Stimulated activated CD8-positive, alpha-beta memory T cell treated with anti-CD3 and anti-CD28 coated beads, Interleukin-2, amount 100 ng/mL, for 48 hours (primary cell): ENCODE measurements at places on chromosomes 2 and 18.

DNA sequence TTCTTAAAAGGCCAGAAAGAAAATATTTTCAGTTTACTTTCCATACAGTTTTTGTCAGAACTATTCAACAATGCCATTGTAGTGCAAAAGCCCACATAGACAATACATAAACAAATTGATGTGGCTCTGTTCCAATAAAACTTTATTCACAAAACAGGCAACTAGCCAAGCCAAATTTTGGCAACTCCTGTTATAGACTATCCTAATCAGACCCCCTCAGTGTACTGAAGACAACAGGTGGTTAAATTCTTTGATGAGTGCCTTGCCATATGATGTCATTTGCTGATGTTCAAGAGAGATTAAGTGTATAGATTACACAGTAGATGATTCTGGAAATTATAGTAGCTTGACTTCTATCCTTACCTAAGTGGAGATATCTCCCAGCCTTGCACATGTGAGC lies 83.4 kb downstream of the FANCL start:
- no peak for DNase-seq

DNA sequence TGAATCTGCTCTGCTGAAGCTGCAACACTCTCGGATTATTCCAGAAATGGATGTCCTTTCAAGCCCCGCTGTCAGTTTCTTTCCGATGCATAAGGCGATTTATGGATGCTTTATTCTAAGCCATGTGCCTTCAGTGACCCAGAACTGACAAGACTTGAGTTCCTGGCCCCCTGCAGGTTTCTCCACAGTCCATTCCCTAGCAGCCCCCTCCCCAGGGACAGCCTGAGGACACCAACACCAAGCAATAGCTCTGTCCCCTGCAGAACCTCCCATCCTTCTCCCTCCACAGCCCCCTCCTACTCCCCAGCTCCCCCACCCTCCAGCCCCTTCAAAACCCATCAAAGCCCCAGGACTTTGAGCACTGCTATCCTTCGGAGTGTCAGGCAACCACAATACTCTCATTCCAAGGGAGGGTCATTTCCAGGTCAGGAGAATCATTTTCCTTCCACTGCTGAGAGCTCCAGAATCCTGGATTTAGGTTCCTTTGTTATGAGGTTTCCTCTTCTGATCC lies 24.6 kb upstream of the SPP2 start:
- no peak for DNase-seq

DNA sequence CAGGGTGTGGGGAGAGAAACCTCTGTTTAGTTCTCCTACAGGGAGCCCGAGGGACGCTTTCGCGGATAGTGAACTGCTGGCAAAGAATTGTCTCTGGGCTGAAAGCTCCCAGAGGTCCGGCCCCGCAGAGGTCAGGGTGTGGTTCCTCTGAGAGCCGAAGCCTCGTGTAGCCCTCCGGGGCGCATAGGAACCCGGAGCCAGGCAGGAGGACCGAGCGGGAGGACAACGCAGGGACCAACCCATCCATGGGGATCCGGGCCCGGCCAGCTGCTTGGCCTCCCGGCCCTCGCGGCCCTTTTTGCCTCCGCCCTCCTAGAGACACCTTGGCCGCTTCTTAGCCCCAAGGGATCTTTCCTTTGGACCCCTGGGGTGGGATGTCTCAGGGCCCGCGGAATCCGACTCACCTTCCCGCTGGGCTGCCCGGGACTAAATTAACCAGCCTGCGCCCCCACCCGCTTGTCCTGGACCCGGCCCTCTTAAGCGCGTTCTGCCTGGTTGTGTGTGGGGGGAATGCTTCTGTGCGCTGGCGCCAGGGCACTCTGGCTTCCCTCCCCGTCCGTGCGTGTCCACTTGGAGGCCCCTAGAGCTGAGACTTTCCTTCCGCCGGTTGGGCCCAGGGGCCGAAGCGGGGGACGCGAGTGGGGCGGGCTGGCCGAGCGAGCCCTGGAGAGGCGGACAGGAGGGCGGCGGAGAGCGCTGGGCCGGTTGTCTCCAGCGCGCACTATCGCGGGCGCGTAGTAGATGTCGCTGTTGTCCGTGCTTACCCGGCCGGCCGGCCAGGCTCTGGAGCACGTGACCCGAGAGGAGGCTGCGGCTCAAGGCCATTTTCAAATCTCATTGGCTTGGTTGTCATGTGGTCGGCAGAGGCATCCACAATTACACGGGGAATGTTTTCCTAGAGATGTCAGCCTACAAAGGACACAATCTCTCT lies at the start of gene HOXD10:
Gene HOXD10 (plus strand): TSS at position 896 of the 931 bp plus-strand sequence. CDS start 56 bp downstream, outside the sequence.
- DNase-seq: no peak

- DNase-seq: no peak
Measured at GRCh38 chr2:212667751-212668316, 129.2 kb upstream of the ERBB4 start.

- no peak for DNase-seq
Measured at GRCh38 chr18:10064267-10064666, 150.5 kb downstream of the VAPA start.

- DNase-seq: no peak
Measured at GRCh38 chr18:22828171-22828570, 105.0 kb upstream of the RBBP8 start.

GRCh38 chr2:88600038-88600465 lies 27.2 kb downstream of the EIF2AK3 start:
- no peak for DNase-seq

GRCh38 chr2:22397847-22398246 lies 987.1 kb upstream of the KLHL29 start:
- DNase-seq: no peak

DNA sequence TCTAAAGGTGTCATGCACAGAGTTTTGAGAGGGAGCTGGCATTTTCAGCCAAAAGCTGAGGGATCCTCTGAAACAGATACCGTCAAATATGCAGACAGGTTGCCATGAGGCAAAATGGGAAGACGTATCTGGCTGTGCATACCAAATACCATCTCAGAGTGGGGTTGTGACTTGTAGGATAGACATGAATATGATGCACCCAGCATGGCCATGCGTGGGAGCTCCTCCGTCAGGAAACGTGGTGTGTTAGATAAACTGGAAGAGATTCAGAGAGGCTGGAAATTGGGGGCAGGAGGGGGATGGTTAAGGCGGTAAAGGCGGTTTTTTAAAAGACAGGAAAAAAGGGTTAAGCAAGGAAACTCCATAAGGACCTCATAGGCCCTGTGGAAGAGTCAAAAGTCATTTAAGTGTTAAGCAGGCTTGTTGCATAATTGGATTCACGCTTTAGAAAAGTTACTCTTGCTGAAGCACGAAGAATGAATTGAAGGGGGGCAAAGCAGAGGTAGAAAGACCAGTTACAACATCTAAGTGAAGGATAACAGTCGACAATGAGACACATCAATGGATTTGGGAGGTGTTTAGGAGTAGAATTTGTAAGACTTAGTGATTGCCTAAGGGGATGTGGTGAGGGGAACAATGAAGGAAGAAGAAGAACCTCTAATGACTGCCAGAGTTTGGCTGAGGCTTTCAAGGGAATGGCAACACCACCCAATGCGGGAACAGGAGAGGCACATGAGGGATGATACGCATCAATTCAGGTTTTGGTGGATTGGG lies 139.6 kb upstream of the CTAGE1 start:
- DNase-seq: no peak

DNA sequence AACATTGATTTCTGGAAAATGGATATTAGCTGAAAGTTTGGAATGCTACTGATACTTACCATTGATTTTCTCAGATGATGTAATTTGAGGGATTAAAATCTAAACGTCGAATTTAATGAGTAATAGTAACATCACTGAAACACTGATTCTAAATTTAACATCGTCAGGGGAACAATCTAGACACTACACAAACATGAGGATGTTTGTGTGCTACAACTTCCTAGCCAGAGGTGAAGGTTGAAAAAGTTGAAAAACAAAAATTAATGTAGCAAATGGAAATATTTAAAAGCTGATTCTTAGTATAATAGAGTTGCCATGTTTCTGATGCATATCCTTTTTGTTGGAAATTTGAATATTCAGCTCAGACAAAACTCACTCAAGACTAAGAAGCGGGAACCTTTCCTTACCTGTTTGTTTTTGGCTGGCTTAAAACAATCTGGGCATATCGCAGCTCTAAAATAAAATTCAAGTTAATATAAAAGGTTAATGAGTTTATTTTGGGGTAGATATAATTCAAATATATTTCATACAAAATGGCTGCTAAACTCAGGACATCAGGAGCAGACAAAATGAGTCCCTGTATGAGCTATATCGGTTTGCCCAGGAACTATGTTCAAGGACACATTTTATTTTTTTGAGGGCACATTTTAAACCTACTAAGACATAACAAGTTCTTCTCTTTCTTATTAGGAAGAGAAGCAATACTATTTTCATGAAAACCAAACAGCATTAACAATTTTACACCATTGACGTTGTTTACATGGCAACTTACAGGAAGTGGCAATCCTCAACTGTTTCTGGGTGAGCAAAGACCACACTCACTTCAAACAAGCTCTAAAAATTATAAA lies 52.6 kb upstream of the PEX13 start:
- DNase-seq: no peak

DNA sequence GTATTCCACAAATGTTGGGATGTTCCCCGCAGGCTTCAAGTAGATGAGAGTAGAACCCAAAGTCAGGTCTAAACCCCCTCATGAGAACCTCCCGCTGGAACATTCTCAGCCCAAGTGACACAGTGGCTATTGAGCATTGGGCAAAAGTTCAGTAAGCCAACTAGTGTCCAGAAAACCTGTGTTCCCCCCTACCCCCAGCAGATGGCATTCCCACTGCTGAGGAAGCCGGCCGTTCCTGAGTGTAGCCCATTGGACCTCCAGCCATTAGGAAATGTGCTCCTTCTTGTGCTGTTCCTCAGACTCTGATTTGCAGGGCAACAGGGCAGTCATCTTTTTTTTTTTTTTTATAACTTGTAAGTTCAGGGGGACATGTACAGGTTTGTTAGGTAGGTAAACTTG lies 152.1 kb downstream of the NCK2 start:
- no peak for DNase-seq

- no peak for DNase-seq
Measured at GRCh38 chr2:232937278-232937906, 67.3 kb downstream of the SNORC start.

GRCh38 chr2:134368009-134368817 lies 114.3 kb downstream of the MGAT5 start:
- DNase-seq: no peak

DNA sequence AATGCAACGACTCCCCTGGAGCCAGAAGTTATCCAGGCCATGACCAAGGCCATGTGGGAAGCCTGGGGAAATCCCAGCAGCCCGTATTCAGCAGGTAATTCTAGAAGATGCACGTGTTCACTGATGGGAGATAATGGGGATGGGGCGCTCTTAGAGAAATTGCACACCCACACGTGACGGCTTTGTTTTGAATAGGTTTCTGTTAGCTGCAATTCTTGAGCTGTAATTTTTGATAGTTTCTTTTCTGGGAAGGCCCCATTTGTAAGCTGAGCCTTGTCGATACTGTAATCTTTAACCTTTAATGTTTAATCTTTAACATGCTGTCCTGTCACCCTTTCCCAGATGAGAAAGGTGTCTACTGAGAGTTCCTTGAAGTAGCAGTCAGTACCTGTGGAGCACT lies 3.6 kb downstream of the SCLY start:
- no peak for DNase-seq
